NCI-H1105 (cell line): ENCODE measurements at places on chromosomes 12 and 14.

GRCh38 chr14:101118233-101118632 is 214.7 kb upstream of the RTL1 start:
- DNase-seq = no peak

GRCh38 chr14:58861586-58861985 is 223.8 kb downstream of the DACT1 start:
- DNase-seq = no peak

DNA sequence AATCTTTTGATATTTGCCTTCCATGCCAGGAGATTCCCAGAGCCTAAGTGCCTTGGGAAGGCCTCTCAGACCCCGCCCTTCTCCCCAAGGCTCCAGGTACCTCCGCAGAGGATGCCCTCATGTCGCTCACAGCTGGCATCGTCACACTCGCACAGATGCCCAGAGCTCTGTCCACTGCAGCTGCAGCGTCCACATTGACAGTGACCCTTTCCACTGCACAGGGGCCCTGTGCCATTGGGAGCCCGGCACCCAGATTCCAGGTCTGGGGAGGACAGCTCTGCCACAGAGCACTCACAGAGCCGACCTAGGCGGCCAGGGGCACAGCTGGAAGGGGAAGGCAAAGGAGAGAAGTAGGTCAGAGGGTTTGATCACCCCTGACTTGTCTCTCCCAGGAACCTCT is 12.3 kb upstream of the CSAD start:
- no peak for DNase-seq

GRCh38 chr14:95258754-95259593 is 60.7 kb downstream of the CLMN start:
- no peak for DNase-seq

DNA sequence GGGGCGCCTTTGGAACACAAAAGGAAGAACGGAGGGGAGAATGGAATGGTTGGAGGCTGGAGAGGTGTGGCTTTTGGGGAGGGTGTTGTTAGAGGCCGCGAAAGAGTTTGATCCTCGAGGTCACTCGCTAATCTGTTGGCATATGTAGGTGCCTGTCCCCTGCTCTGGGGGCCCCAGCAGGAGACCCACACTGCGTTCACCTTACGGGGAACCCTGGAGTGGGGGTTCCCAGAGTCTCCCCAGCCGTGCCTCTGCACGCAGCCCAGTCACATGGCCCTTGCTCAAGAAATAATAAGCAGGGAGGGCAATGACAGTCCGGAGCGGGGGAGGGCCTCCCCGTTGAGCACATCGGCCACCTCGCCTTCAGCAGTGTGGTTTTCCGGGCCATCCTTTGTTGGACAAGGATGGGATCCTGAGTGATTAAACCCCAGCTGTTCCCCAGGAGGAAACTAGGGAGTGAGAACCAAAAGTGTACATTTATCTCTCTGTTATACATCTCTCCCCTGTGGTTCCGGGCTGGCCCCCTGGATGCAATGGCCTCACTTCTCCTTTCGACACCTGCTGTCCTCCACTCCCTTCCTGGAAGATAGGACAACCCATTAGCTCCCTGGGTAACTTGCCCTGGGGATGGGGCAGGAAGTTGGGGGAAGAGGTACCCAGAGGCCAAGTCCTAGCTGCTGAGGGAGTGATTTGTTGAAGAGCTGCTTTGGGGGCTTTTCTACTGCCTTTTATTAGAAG is 1.3 kb downstream of the PLEKHG3 start:
- DNase-seq = no peak

GRCh38 chr14:22379727-22380126 is 209.3 kb downstream of the DAD1 start:
- DNase-seq = no peak

- no peak for DNase-seq
Observed at GRCh38 chr14:72651081-72651480, 242.8 kb downstream of the DPF3 start.

- DNase-seq = no peak
Observed at GRCh38 chr14:21369949-21370679, 13.7 kb downstream of the SUPT16H start.

- DNase-seq = no peak
Observed at GRCh38 chr14:101891471-101891870, 72.9 kb upstream of the DYNC1H1 start.

DNA sequence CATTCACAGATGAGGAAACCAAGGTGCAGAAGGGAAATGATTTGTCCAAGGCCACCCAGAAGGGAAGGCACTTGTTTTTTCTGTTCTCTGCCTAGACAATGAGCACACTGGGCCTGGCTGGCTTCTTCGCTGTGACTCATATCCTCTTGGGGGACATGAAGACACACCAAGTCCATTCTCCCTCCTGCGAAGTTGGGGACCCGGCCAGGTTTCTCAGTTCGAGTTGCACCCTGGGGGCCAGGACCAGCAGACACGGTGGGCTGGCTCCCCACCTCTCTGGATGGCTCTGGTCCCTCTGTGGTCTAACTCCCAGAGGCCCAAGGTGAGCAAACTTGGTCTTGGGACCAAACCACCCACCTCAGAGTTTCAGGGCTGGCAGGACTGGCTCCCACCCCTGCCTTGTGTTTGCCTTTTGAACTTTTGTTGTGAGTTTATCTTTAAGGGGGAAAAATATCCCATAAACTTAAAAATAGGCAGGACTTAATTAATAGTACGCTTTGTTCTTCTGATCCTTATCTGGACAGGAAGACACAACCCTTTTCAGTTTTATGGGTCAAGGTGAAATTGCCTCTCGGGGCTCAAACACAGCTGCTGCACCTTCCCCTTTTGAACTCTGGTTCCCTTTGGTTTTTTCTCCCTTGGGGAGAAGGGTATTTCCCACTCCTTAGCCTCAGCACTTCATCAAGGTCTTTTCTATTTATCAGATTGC is 9.0 kb upstream of the MLEC start:
- DNase-seq = no peak

DNA sequence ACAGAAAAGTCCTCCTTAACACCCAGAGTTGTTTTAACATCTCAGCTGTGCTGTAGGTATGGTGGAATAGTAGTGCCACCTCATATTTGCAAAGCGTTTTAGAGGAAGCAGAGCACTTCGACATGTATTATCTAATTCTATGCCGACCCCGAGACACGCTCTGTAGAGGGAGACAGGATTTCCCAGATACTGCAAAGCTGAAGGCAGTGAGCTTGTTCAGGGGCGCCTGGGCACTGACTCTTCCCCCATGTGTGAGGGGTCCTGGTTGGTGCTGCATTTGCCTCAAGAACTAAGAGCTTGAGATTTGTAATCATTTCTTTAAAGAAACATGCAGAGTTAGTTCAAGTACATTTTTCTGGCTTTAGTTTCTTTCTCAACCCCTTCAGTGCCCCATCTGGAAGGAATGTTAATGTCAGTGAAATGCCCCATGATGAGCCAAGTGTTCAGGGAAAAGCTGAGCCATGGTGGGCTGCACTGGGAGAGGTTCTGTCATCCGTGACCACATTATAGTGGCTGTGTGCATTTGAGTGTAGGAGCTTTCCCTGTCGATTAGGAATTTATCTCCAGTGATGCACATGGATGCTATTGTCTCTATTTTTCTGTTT is 66.3 kb downstream of the MBIP start:
- DNase-seq = no peak

DNA sequence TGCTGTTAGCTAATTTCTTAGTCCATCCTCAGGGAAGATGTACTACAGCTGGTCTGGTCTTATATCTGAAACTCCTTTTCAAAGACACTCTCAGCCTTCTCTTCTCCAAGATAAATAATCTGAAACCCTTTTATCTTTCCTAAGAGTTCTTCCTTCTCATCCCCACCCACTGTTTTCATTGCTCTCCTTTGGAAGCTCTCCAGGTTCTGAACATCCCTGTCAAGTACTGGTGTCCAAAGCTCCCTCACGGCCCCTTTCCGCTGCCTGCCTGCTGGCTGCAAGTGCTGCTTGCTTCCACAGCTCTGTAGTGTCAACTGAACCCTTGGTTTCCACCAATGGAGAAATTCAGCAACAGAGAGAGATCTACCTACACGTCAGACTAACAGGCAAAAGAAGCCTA is 6.6 kb upstream of the SLC6A13 start:
- no peak for DNase-seq
